ENCODE measurements at places on chromosomes 7 and 10.

DNA sequence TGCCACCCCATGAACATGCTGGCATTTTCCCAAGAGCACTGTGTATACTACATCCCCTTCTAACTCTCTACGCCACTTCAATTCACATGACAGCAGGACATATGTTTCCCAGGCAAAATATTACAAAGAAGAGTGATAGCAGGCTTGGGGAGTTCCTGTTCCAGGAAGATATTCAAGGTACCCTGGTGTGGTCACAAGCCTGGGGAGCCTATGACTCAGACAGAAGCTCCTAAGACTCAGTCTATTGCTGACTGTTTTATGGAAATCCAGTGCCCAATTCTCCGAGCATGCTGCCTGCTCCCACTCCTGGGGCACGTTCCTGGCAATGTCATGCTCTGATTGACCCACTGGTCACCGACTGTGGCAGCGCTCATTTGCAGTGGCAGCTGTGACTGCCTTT is 23.5 kb upstream of the ABLIM1 start:
- no peak for DNase-seq

DNA sequence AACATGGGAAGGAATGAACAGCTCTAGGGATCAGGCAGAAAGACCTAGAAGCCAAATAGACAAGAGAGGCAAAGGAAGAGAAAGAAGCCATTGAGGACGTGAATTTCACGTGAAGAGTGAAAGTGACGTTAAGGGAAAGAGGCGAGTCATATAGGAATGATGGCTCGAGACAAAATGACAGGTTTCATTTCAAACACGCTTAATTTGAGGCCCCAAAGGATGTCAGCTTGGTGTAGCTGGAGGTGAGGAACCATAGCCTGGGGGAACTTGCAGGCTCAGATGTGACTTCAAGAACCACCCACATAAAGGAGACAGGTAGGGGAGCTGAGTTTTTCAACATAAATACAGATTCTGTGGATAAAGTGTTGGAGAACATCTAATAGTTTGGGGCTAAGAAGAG is 84.3 kb upstream of the ATP6V0A4 start:
- no peak for DNase-seq

DNA sequence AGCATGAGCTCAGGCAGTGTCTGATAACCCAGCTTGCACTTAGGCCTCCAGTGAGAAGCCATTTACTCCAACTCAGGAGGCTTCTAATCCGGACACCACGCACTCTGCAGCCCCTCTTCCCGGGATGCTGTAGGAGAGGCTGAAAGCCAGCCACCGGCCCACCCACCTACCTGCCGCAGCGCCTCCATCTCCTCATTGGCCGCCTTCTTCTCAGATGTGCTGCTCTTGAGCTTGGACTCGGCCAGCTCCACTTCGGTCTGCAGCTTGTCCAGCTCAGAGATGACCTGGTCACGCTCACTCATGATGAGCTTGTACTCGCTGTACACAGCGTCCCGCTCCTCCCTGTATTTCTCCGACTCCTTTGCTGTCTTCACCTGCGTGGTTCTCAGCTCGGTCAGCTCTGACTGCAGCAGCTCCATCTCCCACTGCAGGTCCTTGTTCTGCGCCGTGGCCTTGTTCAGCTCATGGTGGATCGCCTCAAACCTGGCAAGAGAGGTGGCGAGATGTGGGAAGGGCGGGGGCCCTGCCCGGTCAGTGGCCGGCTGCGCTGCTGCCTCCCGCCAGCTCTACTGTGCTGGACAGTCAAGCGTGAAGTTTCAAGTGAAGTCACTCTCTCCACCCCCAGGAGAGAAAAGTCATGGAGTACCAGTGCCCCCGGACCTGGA is 84.7 kb downstream of the DLG5 start:
- no peak for DNase-seq

- no peak for DNase-seq
Measured at GRCh38 chr7:23469961-23470250, 385 bp downstream of the IGF2BP3 start.

GRCh38 chr7:158726277-158726807 is 21.7 kb upstream of the NCAPG2 start:
- DNase-seq = no peak

- no peak for DNase-seq
Measured at GRCh38 chr10:6558272-6558671, 21.8 kb downstream of the PRKCQ start.

- DNase-seq = no peak
Measured at GRCh38 chr10:110040767-110041478, 33.1 kb downstream of the ADD3 start.

- DNase-seq = no peak
Measured at GRCh38 chr10:86086418-86086817, 280.2 kb downstream of the GRID1 start.

- DNase-seq = no peak
Measured at GRCh38 chr7:132666774-132667172, 90.5 kb upstream of the PLXNA4 start.

- no peak for DNase-seq
Measured at GRCh38 chr7:140983802-140984201, 30.9 kb downstream of the MRPS33 start.

DNA sequence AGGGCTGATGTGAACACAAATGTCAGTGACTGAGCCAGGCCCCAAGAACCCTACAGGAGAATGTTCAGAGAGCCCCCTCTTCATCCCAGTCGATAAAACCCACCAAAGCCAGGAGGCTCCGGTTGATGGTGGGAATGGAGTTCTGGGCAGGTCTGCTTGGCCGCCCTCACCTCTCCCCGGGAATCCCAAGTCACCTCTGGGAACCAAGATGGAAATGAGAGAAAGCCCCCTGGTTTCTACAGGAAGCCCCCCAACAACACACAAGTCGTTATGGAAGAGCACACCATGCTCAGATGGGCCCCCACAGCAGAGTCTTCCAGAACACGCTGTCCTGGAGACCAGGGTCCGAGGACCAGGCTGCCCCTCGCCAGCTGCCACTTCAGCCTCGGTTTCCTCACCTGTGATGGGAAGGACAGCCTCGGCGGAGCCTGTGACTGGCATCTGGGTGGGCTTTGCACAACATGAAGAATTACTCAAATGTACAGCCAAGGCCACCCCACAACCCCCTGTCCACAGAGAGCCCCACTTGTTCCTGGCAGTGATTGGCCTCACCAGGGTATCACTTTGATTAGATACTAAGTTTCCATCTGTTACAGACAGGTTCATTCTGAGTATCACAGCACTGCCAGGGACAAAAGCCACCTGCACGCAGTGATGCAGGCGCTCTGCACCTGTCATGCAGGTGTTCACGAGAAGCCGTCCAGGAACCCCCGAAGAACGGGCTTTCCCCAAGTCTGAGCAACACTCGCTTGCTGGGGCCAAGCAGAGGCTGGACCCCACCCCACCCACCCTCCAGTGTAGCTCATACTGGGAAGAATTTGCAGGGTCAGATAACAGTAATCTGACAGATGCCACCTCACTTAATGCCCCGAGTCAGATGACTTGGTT is 57.6 kb downstream of the MKI67 start:
- no peak for DNase-seq

GRCh38 chr10:113959383-113959760 is 84.3 kb upstream of the ADRB1 start:
- no peak for DNase-seq

- no peak for DNase-seq
Measured at GRCh38 chr10:48523212-48523819, 81.6 kb downstream of the ARHGAP22 start.

GRCh38 chr7:80087051-80087770 is 47.4 kb upstream of the GNAI1 start:
- DNase-seq = no peak

- no peak for DNase-seq
Measured at GRCh38 chr7:24739306-24739705, 18.0 kb downstream of the GSDME start.

DNA sequence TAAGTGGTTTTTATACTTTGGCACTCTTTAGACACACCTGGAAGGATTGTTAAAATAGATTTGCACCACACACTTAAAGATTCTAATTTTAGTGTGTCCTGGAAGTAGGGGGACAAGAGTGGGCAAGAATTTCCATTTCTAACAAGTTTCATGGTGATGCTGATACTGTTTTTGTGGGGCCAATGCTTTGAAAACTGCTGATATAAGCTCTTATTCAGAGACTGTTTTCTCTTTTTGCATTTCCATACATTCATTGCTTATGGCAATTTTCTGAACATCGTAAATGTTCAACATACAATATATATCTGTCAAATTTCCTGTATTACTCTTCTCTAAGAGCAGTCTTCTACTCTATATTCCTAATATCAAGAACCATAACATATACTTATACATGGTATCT is 79.0 kb downstream of the TFEC start:
- no peak for DNase-seq

DNA sequence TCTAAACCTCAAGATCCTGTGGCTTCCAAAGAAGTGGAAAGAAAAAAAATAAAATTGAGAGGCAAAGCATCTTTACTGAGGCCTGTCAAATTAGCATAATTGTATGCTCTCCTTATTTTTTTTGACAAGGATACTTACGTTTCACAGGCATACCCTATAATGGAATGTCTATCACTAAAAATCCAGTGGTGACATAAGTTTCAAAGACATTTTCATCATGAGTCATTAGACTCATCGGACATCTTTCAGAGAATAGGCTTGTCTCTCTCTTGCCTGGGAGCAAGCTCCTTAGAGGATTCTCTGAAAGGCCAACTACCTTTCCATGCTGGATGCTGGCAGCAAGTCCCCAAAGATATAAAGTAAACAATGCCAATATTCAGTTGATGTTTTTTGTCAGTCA is 380.7 kb upstream of the STEAP1 start:
- no peak for DNase-seq

DNA sequence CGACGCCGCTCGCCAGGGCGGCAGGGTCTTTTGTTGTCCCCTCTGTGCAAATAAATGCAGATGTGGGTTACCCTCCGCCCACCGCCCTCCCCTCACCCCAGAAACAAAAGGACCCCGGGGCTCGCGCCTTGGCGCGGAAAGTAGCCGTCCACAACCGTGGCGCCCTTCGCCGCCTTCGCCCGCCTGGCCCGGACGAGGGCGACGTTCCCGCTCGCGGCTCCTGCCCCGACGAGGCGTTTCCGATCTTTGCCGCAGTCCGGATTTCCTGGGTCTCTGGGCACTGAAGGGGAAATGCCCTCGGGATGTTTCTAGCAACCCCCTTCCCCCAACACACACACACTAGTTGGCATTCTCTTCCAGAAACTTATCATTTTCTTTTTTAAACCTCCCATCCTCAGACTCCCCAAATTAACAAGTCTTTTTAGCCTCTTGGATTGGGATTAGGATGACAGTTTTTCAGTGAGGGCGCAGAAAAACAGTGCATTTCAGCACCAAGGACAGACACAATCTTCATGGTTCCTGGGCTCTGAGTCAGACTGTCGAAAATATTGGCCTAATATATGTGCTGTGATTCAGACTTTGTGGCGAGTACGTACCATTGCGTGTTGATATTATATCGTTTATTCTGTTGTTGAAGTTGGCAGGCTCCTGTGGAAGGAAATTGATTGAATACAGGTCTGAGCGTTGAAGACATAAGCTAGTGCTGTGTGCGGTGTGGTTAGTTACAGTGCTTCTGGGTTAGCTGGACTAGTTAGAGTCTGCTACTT is 771 bp downstream of the PHYHIPL start:
- DNase-seq = no peak

DNA sequence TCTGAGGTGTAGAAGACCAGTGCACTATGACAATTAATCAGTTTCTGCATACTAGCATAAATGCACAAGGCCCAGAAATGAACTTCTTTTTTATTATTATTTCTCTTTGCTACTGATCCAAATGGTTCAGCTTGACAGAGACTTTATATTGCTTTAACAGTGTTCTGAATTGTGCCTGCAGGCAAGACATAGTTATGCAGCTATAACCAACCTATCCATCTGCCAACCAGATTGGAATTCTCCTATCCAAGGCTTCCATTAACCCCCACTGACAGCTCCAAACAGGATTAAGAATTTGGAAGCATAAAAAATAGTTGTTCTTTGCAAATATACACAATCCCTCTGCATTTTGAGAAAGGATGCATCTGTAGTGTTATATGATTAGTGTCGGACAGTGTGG is 98.2 kb downstream of the BTRC start:
- no peak for DNase-seq

DNA sequence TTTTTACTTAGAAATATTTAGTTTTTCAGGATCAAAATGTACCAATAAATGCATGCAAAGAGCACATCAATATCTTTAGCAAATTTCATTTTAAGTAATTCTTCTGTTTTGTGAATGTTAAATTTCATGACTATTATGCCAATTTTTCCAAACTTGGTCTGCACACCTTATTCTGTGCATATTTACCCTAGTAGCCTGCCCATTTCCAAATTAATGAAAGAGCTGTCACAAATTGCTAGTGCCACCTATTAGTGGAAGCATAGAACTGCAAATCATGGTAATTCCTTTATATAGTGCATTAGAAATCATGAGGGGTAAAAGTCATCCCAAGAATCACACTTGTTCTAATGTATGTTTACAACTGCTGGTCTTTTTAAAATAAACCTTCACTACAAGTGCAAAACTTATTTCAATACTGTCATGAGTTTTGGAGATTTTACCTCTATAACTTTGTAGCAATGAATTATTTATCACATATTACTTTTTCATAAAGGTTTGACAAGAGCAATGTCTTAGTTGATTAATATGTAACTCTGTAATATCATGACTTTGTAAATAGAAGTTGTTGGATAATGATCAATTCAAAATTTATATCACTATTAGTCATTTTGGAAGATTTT is 5.7 kb downstream of the SEMA3A start:
- DNase-seq = no peak

DNA sequence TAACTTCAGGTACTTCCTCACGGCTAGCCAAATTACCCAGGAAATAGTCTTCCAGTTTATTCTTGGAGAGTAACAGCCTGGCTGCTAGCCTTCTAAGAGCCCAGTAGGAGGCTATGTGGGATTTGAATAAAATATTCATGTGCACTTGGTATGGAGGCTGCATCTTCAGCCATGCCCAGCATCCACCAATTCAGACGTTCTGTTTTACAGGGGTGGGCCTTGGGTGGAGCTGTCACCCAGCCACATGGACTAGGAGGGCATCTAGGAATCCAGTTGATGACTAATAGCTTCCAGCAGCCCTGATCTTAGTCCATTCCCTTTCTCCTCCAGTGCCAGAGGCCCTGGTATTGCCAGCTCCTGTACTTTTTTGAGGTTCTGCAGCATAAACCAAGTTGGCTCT is 66.3 kb upstream of the ZRANB1 start:
- no peak for DNase-seq

GRCh38 chr10:96250349-96250748 is 21.0 kb downstream of the BLNK start:
- DNase-seq = no peak

DNA sequence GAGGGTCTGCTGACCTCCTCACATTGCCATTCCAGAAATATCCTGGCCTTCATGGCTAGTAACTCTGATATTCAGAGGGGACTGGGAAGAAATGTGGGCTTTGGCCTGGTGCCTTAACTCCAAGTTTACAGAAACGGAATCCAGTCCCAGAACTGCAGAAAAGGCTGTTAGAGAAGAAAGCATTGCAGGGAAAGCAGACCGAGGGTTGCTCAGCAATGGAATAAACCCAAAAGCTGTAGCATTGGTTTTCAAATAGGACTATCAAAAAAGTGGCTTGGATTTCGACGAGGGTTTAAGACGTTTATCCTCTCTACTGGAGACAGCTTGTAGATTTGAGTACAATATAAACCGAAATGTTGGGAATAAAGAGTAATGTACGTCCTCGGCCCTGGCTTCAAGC is 425.8 kb upstream of the FOXK1 start:
- no peak for DNase-seq

- DNase-seq = no peak
Measured at GRCh38 chr7:12685550-12685949, 1.9 kb upstream of the ARL4A start.

- DNase-seq = no peak
Measured at GRCh38 chr10:34868589-34868988, 53.5 kb upstream of the PARD3 start.

Data from stimulated activated CD8-positive, alpha-beta memory T cell treated with anti-CD3 and anti-CD28 coated beads, Interleukin-15, amount 100 ng/mL, for 4 hours (primary cell).